HT-29 (cell line): ENCODE measurements at places on chromosomes 7 and 10.

- no peak for DNase-seq
Observed at GRCh38 chr10:88759366-88760101, at the start of gene LIPN. Gene LIPN, plus strand, starts transcription at chr10:88760020. Its CDS starts 1,386 bp downstream, at chr10:88761406.

GRCh38 chr10:30055226-30055662 is 4.1 kb downstream of the JCAD start:
- no peak for DNase-seq

DNA sequence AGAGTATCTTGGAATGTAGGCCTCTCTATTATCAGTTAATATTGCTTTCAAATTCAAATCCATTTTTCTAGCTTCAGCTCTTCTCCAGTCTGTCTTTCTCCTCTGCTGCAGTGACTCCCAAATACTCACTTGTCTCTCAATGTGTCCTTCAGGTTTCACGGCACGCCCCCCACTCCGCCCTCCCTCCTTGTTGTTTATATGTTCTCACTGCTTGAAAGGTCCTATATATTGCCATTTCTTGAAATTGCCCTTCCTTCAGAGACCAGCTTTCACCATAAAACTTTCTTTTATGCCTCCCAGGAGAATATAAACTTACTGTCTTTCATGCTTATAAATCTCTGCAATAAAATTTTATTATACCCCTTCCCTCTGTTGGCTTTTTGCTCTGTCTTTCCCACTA is 668.2 kb downstream of the CCSER2 start:
- DNase-seq, result no peak

DNA sequence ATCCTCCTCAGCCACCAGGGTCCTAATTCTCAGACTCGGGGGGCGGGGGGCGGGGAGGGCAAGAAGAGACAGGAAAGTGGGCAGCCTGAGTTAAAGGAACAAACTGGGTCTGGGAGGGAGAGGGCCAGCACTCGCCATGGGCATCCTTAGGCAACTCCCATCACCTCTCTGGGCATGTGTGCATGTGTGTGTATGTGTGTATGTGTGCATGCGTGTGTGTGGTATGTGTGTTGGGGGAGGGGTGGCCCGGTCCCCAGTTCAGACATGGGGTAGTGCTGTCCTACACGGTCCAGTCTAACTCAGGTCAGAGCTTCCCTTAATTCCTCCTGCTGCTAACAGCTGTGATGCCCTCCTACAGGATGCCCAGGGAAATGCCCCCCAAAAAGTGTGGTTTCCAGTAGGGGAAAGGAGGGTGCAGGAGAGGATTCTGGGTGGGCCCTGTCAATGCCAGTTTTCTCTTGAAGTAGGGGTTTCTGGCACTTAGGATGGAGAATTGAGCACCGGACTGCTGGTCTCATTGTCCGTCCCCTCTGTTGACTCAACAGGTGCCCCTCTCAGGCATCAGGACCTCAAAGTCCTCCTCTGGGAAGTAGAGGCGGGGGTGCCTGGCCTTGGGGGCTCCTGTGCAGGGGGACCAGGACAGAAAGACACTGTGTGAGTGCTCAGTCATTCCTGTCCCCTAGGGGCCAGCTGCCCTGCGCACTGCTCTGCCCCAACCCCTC is 15.1 kb upstream of the ZMIZ1 start:
- no peak for DNase-seq

- DNase-seq, result no peak
Observed at GRCh38 chr10:99369126-99369525, 40.0 kb downstream of the CNNM1 start.

DNA sequence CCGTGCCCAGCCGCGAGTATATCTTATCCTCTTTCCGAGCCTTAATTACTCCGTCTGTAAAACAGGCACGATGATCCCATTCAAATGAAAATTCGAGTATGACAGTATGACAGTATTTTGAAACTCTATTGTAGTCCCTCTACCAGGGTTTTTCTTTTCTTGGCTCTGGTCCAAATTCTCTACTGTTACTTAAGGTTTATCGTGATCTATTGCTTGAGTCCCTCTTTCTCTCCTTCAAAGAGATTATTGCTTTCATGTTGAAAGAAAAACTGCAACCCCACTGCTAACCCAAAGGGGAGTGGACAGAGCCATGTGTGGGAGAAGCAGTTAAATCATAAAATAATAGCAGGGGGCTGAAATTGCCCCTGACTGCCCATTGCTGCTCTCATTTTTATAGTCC is 1156.6 kb upstream of the AUTS2 start:
- DNase-seq, result no peak

DNA sequence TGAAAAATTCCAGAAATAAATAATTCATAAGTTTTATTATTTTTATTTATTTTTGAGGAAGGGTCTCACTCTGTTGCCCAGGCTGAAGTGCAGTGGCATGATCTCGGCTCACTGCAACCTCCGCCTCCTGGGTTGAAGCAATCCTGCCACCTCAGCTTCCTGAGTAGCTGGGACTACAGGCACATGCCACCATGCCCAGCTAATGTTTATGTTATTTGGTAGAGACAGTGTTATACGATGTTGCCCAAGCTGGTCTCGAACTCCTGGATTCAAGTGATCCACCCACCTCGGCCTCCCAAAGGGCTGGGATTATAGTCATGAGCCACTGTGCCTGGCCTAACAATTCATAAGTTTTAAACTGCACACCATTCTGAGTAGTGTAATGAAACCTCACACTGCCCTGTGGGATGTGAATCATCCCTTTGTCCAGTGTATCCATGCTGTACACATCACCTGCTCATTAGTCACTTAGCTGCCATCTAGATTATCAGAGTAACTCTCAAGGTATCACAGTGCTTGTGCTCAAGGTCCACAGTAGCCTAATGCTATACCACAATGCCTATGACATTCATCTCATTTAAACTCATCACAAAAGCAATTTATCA is 17.9 kb downstream of the RTKN2 start:
- peak; percentile 26 for DNase-seq

- DNase-seq, result no peak
Observed at GRCh38 chr10:132301371-132302330, 6.1 kb downstream of the STK32C start.
